Stimulated activated CD8-positive, alpha-beta memory T cell treated with anti-CD3 and anti-CD28 coated beads, Interleukin-7, amount 100 ng/mL, for 24 hours (primary cell): ENCODE measurements at places on chromosomes 3 and 15.

GRCh38 chr3:101873619-101874018 is 24.3 kb downstream of the NFKBIZ start:
- DNase-seq, result no peak

GRCh38 chr3:174156200-174156599 is 702.9 kb upstream of the NAALADL2 start:
- DNase-seq, result no peak

- DNase-seq, result no peak
Measured at GRCh38 chr15:68368731-68369435, 63.1 kb downstream of the ITGA11 start.

DNA sequence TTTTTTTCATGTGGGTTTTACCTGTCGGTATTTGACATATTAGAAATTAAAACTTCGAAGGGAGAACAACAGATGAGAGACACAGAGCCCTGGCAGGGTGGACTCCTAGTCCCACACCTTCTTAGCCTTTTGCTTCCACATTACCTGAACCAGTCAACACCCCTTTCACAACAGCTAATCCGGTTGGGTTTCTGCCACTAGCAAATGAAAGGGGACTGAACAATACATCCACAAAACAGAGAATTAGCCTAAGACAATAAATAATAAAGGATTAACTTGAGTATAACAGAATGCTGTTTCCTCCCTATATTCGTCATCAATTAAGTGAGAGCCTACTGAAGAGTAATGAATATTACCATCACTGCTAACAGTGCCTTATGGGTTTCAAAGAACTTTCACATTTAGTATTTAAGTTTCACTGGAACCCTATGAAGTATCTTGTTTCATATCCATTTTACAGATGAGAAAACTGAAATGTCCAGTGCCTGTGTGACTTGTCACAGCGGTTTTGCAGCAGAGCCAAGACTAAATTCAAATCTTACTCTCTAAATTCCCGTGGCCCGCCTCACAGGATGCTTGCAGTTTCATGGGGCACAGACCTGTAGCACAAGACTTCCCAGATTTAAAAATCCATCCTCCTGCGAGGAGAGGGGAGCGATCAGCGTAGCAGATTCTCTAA is 1.0 kb upstream of the RAB8B start:
- DNase-seq, result no peak

DNA sequence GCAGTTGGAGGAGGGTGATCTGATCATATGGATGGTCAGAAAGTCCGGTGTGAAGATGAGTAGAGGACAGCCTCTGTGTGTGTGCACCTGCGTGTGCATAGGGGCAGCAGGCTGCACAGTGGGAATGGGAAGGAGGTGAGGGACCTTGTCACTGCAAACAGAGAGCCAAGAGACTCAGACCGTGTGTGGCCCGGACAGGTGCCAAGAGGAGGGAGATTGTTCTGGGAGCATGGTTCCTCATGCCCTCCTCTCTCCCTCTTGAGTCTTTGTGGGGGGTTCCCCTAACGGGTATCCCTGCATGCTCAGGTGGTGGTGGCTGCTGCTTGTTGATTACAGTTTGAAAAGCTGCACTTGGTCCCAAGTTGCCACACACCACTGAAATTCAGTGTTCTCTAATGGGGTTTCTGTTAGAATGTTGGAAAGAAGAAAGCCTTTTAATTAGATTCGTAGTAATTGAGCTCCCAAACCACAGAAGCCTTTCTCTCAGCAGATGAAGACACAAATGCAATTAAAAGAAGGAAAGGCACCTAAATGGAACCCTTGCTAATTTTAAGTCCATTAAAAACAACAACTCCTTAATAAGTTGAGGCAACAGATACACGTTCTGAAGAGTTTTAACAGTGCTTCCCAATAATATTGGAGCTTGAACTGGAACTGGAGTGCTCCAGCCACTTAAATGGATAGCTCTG is 68.9 kb downstream of the CHRNA7 start:
- DNase-seq, result no peak

DNA sequence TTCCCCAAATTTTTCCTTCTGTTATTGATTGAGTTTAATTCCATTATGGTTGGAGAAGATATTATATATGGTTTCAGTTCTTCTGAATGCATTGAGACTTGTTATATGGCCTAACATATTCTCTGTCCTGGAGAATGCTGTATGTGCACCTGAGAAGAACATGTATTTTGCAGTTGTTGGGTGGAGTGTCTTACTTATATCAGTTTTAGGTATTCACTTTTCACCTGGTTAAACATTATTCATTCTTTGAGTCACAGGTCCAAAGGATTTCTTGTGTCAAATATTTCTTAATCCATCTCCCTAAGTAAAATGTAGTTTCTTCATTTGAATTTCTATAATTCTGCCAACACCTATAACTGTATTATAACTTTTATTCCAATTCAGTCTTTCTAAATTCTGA is 17.8 kb downstream of the ACKR2 start:
- no peak for DNase-seq

DNA sequence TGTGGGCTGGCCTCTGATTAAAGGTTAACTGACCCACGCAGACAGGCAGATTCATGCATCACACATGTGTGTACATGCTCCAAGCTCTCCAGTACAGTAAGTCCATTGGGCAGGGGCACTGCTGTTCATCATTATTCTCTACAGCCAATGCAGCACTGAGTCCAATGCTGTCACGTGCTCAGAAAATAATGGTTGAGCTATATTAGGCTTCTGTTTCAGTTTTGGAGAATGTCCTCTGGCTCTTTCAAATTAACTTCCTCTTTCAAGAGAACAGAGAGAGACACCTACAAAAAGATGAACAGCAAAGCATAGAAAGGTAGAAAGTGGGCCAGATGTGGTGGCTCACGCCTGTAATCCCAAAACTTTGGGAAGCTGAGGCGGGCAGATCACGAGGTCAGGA is 202.6 kb downstream of the MEX3B start:
- no peak for DNase-seq
